Stimulated activated naive CD4-positive, alpha-beta T cell treated with Interleukin-2 at 50 U/mL for 16 hours (primary cell): ENCODE measurements at places on chromosomes 6 and 20.

DNA sequence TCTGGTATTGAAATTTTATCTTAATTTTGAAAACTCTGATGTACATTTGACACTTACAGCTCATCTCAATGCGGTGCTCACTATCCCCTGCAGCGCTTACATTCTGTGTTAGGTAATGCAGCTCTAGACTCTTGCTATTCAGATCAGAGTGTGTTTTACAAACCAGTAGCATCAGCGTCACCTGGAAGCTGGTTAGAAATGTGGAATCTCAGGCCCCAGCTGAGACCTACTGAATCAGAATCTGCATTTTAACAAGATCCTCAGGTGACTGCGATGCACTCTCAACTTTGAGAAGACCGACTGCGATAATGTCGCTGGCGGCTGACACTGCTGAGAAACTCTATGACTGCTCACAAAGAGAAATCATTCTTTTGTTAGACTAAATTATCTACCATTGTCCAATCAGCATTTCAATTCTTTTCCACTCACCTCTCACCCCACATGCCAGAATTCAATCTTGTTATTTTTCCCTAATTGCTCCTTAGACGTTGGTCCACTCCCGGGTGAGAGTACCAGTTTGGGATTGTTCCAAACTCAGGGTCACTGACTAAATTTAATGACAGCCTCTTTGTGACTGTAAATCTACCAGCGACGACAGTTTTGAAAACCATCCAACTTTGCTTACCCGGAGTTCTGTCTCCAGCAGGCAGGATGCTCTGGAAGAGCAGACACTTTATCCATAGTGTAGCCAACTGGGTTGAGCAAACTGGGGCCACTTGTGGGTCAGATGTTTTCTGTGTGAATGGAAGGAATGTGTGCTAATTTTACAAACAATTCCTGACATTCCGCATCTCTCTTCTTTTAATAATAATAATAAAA, 140.1 kb upstream of the BTBD3 start:
- no peak for DNase-seq

DNA sequence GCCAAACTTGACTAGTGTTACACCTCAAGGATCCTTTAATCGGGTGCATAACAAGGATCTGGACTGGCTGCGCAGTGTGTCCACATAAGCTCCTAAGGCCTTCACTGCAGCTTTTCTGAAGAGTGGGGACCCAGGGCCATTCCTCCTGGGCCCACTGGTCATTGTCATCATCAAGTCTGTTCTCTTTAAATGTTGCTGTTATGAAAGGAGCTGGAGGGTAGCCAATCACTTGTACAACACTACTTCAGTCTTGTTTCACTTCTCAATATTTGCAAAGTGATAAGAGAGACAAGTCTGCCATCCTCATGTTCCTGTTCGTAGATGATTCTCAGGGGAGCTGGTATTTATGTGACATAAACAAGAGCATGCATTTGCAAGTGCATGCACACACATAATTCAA, 149.8 kb downstream of the SYNDIG1 start:
- DNase-seq = no peak

- DNase-seq = no peak
Measured at GRCh38 chr6:71099649-71100048, 142.8 kb upstream of the B3GAT2 start.

- DNase-seq = no peak
Measured at GRCh38 chr6:14284969-14285590, 167.5 kb downstream of the CD83 start.

DNA sequence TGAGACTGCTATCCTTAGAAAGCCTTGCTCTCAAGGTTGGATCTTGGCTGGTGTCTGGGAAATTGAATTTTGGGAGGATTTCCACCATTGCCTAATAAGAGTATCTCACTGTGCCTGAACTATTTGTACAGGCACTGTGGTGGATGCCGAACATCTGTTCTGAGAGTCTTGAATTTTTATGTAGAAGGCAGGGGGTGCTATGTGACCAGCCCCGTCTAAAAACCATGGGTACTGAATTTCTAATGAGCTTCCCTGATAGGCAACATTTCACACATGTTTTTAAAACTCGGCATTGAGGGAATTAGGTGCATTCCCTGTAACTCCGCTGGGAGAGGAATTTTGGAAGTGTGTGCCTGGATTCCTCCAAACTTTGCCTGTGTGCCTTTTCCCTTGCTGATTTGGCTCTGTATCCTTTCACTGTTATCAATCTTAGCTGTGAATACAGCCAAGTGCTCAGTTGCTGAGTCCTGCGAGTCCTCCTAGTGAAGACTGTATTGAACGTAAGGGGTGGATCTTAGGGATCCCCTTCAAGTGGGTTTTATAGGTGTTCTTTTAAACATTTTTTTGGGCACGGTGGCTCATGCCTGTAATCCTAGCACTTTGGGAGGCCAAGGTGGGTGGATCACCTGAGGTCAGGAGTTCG, 27.6 kb upstream of the SCAF8 start:
- DNase-seq = no peak

DNA sequence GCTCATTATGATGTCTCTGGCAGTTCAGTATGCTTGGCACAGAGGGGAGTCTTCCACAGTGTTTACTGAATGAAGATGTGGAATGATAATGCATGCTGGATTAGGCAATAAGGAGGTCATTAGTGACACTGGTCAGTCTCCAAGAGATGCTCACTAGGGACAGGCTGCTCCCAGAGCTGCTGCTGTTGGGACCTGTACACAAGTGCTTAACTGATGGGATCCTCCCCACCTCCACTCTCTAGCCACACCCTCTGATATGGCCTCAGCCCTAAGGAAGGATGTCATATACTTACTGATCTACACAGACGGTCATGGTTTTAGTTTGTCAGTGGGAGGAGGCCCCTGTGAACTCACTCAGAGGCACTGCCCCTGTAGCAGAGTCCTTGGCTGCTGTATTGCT, 73.4 kb downstream of the MYB start:
- DNase-seq = no peak

DNA sequence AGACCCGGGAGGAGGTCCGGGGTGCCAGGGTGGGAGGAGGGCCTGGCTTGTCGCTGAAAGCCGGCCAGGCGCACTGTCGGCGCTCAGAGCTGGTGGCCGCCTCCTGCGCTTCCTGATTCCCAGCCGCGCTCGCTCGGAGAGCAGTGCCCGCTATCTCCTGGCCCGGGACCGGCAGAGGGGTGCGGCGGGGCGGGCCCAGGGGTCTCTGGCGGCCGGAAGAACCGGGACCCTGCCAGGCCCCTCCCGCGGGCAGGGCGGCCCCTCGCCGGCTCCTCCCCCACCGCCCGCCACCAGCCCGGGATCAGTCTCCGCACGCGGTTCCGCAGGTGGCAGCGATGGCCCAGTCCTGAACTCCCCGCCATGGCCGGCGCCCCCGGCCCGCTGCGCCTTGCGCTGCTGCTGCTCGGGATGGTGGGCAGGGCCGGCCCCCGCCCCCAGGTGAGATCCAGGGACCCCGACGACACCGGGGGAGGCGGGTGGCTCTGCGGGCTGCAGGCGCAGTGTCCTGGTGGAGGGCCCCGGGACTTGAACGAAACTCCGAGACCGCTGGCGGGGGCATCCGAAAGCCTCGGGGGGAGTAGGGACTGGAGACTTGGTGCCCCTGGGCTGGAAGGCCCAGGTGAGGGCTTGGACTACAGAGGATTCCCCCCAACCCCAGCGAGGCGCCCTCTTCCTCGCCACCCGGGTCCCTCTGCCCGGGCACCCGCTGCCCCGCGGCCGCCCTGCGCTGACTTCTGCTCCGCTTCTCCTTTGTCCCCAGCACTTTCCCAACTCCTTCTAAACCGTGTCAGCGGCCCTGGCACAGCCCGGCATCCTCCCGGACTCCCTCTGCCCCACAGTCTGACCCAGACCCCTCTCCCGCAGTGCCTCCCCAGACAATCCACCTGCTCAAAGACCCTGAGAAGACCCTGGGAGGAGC, at the start of gene GLP1R:
Gene GLP1R (plus strand): TSS at position 301 of the 919 bp plus-strand sequence. CDS start 60 bp downstream, at position 361.
- DNase-seq = no peak

DNA sequence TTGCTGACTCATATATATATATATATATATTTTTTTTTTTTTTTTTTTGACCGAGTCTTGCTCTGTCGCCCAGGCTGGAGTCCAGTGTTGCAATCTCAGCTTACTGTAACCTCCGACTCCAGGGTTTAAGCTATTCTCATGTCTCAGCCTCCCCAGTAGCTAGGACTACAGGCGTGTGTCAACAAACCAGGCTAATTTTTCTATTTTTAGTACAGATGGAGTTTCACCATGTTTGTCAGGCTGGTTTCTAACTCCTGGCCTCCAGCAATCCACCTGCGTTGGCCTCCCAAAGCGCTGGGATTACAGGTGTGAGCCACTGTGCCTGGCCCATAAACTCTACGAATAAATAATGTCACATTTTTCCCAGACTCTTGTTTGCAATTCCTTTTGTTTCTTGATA, 4.8 kb downstream of the LRP11 start:
- DNase-seq = no peak

DNA sequence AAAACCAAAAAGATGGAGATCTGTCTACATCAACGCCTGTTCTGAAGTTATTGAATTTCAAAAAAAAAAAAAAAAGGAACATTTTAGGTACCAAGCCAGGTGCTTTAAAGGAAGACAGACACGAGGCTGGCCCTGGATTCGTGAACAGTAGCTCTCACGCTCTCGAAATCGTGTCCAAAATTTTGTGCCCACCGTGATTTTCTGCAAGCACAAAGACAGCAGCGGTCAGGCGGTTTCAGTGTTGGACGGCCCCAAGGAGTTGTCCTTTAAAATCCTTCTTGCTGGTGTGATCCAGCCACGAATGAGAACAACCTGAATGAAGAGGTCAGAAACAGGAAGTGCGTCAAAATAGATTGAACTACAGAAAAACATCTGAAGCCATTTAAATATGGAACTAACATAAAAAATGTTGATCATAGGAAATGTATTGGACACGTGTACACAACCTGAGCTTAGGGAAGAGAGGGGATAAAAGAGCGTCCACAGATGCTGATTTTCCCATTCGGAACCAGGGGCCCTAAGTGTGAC, 78.2 kb downstream of the THBS2 start:
- DNase-seq = no peak

- DNase-seq = no peak
Measured at GRCh38 chr20:52649727-52650126, 322.4 kb upstream of the TSHZ2 start.
